ENCODE measurements at places on chromosomes 7 and 10. TPM values are rescaled to one million over a fixed set of nuclear protein-coding genes. Genes with fewer than 3 reads are reported as not detected.

GRCh38 chr7:2016761-2017480 lies 215.8 kb downstream of the MAD1L1 start:
- DNase-seq: no peak
- peaks cover 17% of the 10 kb centered on the region for H3K4me1 ChIP-seq
- no peak overlapping the region for H3K4me3 ChIP-seq
- H3K27ac ChIP-seq: no peak overlapping the region
- H3K27me3 ChIP-seq: no peaks in the 10 kb centered on the region

GRCh38 chr10:86941991-86942421 lies 15.4 kb downstream of the MMRN2 start:
- DNase-seq: no peak
- no peak overlapping the region for H3K4me3 ChIP-seq
- H3K27me3 ChIP-seq: peaks cover 5% of the 10 kb centered on the region
- peaks cover 2% of the 10 kb centered on the region for H3K4me1 ChIP-seq

DNA sequence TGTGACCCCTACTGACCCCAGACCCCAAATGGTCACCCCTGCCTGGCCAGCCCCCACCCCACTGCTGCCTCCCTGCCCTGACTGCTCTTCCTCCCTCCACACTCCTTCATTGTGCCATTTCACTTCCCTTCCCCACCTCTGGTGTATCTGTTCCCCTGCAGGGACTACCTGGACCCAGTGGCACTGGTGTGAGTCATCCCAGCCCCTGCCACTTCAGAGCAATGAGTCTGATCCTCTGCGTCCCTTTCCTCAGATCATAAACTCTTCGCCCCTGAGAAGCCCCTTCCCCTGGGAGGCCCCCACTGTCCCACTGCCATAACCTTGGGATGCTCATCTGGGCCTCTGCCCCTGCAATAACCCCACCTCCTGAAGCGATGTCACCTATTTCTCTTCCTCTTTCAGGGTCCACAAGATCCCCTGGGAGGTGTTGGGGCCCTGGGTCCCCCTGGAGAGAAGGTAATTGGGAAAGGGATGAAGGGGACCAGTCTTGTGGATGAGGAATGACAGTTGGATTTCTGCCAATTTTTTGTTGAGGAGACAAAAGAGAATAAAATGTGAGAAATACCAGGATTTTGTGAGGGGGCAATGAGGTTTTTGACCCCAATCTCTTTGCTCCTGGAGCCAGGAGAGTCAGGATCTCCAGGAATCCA lies 19.1 kb upstream of the VOPP1 start:
- no peaks in the 10 kb centered on the region for H3K36me3 ChIP-seq
- no peak overlapping the region for H3K27ac ChIP-seq
- no peak for DNase-seq
- peaks cover 9% of the 10 kb centered on the region for H3K27me3 ChIP-seq
- H3K4me3 ChIP-seq: no peak overlapping the region

- H3K4me3 ChIP-seq: no peak overlapping the region
- DNase-seq: no peak
- no peak overlapping the region for H3K27ac ChIP-seq
- peaks cover 8% of the 10 kb centered on the region for H3K27me3 ChIP-seq
- H3K36me3 ChIP-seq: no peaks in the 10 kb centered on the region
These were observed 357.1 kb downstream of the PRPF18 start for GRCh38 chr10:13943735-13944398.

Gene TUBB8
- not detected for total RNA-seq

Gene FFAR4
- not detected for total RNA-seq

Gene CALCR
- not detected for total RNA-seq
